Pancreas (tissue), 10 donors: ENCODE measurements at places on chromosomes 1 and 21. TPM values are rescaled to one million over a fixed set of nuclear protein-coding genes. Genes with fewer than 3 reads are reported as not detected.
A peak's percentile ranks its signal among the peaks of the same experiment; 100 is the strongest.

TNFRSF14 gene
- 19.1 TPM for total RNA-seq

CYP4X1 gene
- 1.5 TPM for total RNA-seq

ARID4B gene
- total RNA-seq: 20.1 TPM

TRNP1 gene
- 22.6 TPM for total RNA-seq

OR2C3 gene
- not detected for total RNA-seq

LCE1E gene
- total RNA-seq: not detected

SCNM1 gene
- 11.1 TPM for total RNA-seq

KRTAP19-5 gene
- total RNA-seq: not detected

KCNE1 gene
- total RNA-seq: 0.34 TPM

HORMAD1 gene
- 0.28 TPM for total RNA-seq

DNA sequence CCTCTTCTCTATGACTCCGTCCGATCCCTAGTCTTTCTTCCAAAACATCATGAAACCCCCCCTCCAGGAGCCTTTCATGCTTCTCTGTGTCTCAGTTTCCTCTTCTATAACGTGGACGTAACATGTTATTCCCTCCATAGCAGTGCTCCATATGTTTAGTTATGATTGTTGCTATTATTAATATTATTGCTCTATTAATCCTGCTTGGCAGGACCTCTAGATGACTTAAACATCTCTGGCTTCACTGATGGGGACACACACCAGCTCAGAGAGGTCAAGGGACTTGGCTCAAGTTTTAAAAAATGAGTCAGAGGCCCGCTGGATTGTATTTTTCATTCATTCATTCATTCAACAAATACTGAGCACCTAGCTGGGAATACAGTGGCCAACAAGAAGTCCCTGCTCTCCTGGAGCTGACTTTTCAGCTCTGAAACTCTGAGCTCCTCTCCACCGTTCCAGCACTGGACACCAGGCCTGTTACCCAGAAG lies 404 bp upstream of the CPLANE2 start:
- peaks cover 12% of the 10 kb centered on the region for H3K4me1 ChIP-seq
- DNase-seq: no peak
- H3K27ac ChIP-seq: peak overlapping the region; percentile 88

- H3K27me3 ChIP-seq: no peaks in the 10 kb centered on the region
- H3K27ac ChIP-seq: no peak overlapping the region
Measured at GRCh38 chr21:45267390-45267760, 20.3 kb downstream of the POFUT2 start.

DNA sequence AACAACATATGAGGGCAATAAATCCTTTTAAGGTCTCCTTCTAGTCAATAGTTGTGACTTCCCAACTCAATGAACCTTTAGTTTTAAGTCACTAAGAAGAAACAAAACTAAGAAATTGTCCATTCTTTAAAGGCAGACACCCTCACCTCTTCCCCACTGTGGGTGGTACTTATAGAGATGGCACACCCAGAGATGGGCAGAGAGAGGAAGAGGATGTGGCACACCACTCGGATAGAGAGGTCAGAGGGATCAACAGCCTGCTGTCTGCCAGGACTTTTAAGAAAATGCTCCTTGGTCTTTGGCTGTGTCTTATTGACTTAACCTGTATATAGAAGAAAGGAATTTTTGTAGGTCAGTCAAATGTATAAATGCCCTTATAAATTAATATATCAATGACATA lies 45.1 kb downstream of the FASLG start:
- H3K27me3 ChIP-seq: no peaks in the 10 kb centered on the region
- no peak overlapping the region for H3K27ac ChIP-seq
- no peaks in the 10 kb centered on the region for H3K36me3 ChIP-seq

- no peak overlapping the region for H3K4me3 ChIP-seq
- H3K4me1 ChIP-seq: peaks cover 5% of the 10 kb centered on the region
- no peaks in the 10 kb centered on the region for H3K36me3 ChIP-seq
- no peak overlapping the region for H3K27ac ChIP-seq
Measured at GRCh38 chr1:77230051-77230450, 10.8 kb upstream of the PIGK start.

GRCh38 chr21:36003776-36004175 lies 56.5 kb downstream of the SETD4 start:
- DNase-seq: no peak
- H3K36me3 ChIP-seq: no peaks in the 10 kb centered on the region
- no peak overlapping the region for H3K27ac ChIP-seq
- no peaks in the 10 kb centered on the region for H3K27me3 ChIP-seq
- no peak overlapping the region for H3K4me3 ChIP-seq

DNA sequence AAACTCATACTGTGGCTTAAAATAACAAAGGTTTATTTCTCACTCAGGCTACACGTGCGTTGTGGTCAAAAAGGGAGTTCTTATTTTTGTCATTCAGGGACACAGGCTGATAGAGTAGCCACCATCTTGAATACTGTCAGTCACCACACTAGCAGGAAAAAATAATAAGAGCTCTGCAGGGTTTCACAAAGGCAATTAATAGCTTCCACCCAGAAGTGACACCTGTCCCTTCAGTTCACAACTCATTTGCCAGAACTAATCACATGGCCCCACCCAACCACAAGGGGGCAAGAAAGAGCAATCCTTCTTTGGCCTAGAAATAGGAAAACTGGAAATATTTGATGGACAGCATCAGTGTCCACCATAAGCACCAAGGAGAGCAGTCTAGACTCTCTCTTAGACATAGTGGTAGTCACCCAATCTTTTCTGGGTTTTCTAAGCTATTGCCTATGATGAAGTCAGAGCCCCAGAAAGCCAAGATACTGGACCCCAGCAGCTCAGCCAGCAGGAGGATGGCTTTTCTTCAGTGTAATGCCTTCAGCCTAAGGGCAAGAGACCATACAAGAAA lies 8.2 kb downstream of the HAPLN2 start:
- DNase-seq: no peak
- H3K36me3 ChIP-seq: no peaks in the 10 kb centered on the region
- H3K27ac ChIP-seq: no peak overlapping the region
- H3K4me3 ChIP-seq: no peak overlapping the region

GRCh38 chr1:115814685-115815398 lies 26.1 kb downstream of the NHLH2 start:
- no peak overlapping the region for H3K4me3 ChIP-seq
- DNase-seq: no peak
- no peak overlapping the region for H3K27ac ChIP-seq
- H3K36me3 ChIP-seq: no peaks in the 10 kb centered on the region
- H3K27me3 ChIP-seq: no peaks in the 10 kb centered on the region

DNA sequence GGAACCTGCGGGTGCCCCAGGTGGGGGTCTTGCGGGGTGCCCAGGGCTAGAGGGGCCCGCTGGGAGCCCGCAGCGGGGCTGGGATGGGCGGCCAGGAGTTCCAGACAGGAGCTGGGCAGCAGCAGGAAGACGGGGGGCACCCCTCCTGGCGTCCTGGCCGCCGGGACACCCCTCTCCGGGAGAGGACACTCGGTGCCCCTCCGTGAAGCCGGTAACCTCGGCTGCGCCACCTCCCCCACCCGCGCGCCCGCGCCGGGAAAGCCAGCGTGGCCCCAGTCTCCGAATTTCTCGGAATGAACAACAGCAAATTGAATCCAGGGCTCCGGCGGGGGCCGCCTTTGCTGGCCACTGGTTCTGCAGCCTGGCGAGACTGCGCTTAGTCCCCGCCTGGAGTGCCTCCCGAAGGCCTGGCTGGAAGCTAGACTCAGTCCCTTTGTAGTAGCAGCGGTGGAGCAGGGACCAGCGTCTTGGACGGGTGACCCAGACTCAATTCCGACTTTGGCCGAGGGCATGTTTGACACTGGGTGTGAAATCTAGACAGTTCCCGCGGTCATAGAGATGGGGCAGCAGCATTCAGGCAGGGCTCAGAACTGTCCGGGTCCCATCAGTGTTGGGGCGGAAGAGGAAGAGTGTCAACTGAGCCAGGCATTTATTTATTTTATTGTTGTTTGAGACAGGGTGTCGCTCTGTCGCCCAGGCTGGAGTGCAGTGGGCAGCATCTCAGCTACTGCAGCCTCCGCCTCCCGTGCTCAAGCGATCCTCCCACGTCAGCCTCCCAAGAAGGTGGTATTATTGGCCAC lies 773 bp downstream of the IFNGR2 start:
- DNase-seq: peak; percentile 83
- H3K27me3 ChIP-seq: no peaks in the 10 kb centered on the region
- H3K27ac ChIP-seq: peak overlapping the region; percentile 95
- peak overlapping the region; percentile 45 for H3K4me3 ChIP-seq

- no peaks in the 10 kb centered on the region for H3K27me3 ChIP-seq
- no peak overlapping the region for H3K27ac ChIP-seq
- DNase-seq: no peak
- no peak overlapping the region for H3K4me3 ChIP-seq
- no peaks in the 10 kb centered on the region for H3K36me3 ChIP-seq
- H3K4me1 ChIP-seq: no peaks in the 10 kb centered on the region
Measured at GRCh38 chr1:183831311-183831710, 26.4 kb downstream of the RGL1 start.

- H3K27me3 ChIP-seq: no peaks in the 10 kb centered on the region
- no peak for DNase-seq
- no peak overlapping the region for H3K27ac ChIP-seq
- H3K36me3 ChIP-seq: no peaks in the 10 kb centered on the region
- H3K4me3 ChIP-seq: no peak overlapping the region
Measured at GRCh38 chr1:36792292-36792691, 242.0 kb downstream of the GRIK3 start.

- H3K36me3 ChIP-seq: no peaks in the 10 kb centered on the region
- no peak overlapping the region for H3K4me3 ChIP-seq
- DNase-seq: peak; percentile 48
- no peaks in the 10 kb centered on the region for H3K27me3 ChIP-seq
- H3K27ac ChIP-seq: no peak overlapping the region
Measured at GRCh38 chr1:67441183-67441582, 11.0 kb upstream of the SERBP1 start.

GRCh38 chr1:230465691-230466090 lies 39.6 kb upstream of the PGBD5 start:
- no peak overlapping the region for H3K27ac ChIP-seq
- DNase-seq: no peak
- no peaks in the 10 kb centered on the region for H3K27me3 ChIP-seq
- H3K36me3 ChIP-seq: no peaks in the 10 kb centered on the region
- no peaks in the 10 kb centered on the region for H3K4me1 ChIP-seq

DNA sequence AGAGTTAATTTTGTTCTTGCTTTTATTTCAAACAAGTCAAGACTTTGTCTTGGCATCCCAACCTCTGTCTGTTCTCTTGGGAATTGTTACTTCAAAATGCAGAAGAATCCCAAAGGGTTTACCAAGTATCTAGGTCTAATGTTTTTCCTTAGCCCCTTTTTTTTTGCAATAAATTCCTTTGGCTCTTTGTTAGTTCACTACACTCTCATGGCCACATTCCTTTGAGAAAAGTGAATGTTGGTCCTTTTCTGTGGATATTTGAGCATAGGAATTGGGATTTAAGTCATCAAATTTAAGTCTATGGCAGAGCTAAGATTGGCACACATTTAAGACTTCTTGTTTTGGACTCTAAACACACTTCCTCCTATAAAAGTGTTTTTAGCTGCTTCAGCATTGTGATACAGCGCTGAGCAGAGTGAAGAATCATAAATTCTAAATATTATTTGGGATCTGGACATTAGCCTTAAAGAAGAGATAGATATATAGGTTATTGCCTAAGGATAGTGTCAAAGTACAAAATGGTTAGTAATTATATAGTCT lies 1.9 kb downstream of the BTF3L4 start:
- no peaks in the 10 kb centered on the region for H3K36me3 ChIP-seq
- H3K27me3 ChIP-seq: no peaks in the 10 kb centered on the region
- no peak for DNase-seq
- H3K4me1 ChIP-seq: peaks cover 28% of the 10 kb centered on the region
- no peak overlapping the region for H3K27ac ChIP-seq
- H3K4me3 ChIP-seq: peak overlapping the region; percentile 95

- H3K36me3 ChIP-seq: no peaks in the 10 kb centered on the region
- H3K4me3 ChIP-seq: no peak overlapping the region
- H3K27ac ChIP-seq: no peak overlapping the region
- no peaks in the 10 kb centered on the region for H3K27me3 ChIP-seq
- H3K4me1 ChIP-seq: no peaks in the 10 kb centered on the region
Measured at GRCh38 chr1:180964595-180964994, 51.9 kb downstream of the KIAA1614 start.

DNA sequence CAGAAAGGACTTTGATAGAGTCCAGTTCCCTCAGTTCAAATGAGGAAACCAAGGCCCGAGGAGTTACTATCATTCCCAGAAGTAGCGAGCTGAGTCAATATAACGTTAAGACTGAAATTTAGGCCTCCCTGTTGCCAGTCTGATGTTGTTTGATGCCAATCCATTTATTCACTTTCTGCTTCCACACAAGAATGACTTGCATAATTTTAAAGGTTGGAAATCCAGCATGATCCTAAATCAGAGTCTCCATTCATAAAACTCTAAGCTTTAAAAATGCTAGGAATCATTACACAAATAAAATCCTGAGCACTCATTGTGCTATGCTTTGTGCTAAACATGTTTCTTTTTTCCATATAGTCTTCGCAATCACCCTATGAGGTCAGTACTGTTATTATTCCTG lies 414.4 kb downstream of the PTBP2 start:
- no peaks in the 10 kb centered on the region for H3K4me1 ChIP-seq
- no peaks in the 10 kb centered on the region for H3K27me3 ChIP-seq
- H3K36me3 ChIP-seq: no peaks in the 10 kb centered on the region
- H3K27ac ChIP-seq: no peak overlapping the region

GRCh38 chr1:78040484-78041089 lies 5.2 kb upstream of the GIPC2 start:
- no peaks in the 10 kb centered on the region for H3K36me3 ChIP-seq
- peak overlapping the region; percentile 83 for H3K27ac ChIP-seq
- H3K27me3 ChIP-seq: no peaks in the 10 kb centered on the region
- no peak overlapping the region for H3K4me3 ChIP-seq
- peaks cover 29% of the 10 kb centered on the region for H3K4me1 ChIP-seq
- DNase-seq: no peak

DNA sequence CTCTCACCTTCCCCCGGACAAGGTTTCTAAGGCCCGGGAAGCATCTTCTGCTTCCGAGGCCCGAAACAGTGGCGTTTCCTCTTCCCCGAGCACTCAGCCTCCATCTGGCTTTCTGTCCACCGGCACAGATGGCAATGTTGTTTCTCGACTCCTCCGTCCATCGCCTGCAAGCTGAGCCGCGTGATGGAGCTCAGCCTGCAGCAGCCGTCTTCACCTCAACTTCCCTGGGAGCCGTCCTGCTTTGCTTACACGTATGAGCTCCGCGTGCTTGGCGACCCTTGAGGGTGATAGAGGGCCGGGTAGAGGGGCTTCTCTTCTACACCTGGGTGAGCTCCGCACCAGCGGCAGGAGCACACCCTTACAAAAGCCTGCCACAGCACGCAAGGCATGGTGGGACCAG lies 80.4 kb downstream of the AJAP1 start:
- no peaks in the 10 kb centered on the region for H3K36me3 ChIP-seq
- H3K4me1 ChIP-seq: no peaks in the 10 kb centered on the region
- H3K4me3 ChIP-seq: no peak overlapping the region
- no peak for DNase-seq
- H3K27me3 ChIP-seq: no peaks in the 10 kb centered on the region

- H3K36me3 ChIP-seq: no peaks in the 10 kb centered on the region
- H3K27me3 ChIP-seq: no peaks in the 10 kb centered on the region
- H3K4me3 ChIP-seq: no peak overlapping the region
- no peak overlapping the region for H3K27ac ChIP-seq
- DNase-seq: no peak
Measured at GRCh38 chr1:220876511-220877376, 2.5 kb upstream of the HLX start.

GRCh38 chr1:71809085-71809484 lies 473.3 kb downstream of the NEGR1 start:
- no peak overlapping the region for H3K27ac ChIP-seq
- DNase-seq: no peak
- H3K4me1 ChIP-seq: no peaks in the 10 kb centered on the region
